ENCODE measurements at places on chromosomes 3 and 15.

GRCh38 chr15:48643776-48644466, 1.6 kb downstream of the FBN1 start:
- DNase-seq = no peak

DNA sequence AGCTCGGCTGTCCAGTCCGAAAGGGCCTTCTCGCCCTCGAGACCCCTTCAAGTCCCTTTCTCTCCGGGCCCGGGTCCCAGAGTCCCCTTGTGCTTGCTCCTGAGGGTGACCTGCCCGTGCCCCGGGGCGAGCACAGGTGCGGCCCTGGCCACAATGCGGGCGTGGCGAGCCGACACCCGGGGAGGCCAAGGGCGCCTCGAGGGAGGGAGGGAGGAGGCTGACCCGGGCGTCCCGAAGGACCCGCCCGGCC, 810 bp upstream of the MEF2A start:
- DNase-seq = peak; percentile 13

DNA sequence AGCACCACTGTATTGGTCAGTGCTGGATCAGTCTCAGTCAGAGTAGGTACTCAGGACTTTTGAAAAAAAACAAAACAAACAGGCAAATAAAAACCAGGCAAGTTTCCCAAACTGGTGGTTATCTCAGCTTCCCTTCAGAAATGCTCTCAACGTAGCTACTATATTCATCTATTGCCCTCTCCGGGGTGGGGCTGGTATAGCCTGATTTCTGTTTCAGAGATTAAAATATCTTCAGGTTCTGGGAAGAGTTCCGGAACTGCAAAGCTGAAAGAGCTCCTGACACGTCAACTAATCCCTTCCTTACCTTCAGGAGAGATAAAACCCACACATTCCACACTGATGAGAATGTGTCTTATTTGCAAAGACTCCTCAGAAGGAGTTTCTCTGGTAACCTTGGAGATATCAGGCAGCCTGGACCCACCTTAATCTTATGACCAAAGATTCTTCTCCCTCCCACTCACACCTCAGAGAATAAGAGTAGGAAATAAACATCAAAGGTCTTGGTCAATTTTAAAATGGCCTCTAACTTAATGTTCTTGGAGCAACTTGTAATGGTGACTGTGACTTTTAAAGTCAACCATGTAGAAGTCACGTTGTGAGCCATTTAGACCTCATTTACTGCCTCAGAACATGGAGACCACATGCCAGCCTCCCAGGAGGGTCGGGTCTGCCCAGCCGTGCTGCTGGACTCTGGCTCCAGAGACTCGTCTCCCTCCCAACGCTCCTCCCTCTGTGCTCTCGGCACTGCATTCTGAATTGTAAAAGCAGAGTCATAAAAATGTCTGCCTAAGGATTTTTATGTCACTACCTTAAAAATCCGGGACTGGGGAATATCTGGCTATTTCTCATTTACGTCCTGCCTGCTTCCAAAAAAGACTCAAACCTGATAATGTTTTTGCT, 53.8 kb downstream of the CDCP1 start:
- no peak for DNase-seq

DNA sequence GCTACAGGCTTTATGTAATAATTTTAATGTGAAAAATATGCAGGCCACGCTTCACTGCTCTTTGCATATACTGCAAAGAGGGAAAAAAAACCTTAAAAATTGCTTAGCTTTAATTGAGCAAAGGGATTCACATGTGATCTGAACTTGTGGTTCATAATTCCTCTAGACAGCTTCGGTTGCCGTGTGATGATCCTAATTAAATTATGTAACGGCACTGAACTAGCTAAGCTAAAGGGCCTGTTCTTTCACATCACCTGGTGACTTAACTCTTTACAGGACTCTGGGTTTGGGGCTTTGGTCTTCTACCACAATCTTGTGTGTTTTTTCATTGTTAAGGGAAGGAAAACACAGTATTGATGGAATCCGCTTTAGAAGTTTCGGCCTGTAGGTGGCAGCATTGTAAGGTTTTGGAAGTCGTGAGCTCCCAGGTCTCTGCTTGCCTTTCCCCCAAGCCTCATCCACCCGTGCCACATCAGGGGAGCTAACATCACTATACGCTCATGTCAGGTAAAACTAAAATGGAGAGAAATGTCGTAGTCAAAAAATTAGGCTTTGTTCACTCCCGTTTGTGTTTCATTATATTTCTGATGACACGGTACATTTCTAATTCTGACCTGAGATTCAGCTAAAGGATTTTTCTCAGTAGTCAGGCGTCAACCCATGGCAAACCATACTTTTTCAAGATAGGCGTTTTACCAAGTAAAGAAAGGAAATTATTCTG, 205.6 kb upstream of the DPH6 start:
- DNase-seq = peak; percentile 20

DNA sequence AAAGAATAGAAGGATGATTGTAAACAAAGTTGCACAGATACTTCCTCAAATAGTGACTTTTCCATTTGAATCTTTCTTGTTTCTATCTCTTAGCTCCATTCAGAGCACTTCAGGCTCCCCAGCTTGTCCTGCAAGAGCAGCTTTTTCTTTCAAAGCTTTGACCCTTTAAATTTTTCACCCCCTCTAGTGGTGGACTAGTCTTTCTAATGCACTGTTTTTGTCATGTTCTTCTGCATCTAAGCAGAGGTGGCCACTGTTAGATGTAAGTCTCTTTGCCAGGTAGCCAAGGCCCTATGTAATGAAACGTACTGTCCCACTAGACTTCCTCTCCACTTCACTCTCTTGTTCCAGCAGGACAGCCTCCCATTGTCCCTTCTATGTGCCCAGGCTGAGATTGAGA, 74.0 kb upstream of the MANF start:
- DNase-seq = no peak

DNA sequence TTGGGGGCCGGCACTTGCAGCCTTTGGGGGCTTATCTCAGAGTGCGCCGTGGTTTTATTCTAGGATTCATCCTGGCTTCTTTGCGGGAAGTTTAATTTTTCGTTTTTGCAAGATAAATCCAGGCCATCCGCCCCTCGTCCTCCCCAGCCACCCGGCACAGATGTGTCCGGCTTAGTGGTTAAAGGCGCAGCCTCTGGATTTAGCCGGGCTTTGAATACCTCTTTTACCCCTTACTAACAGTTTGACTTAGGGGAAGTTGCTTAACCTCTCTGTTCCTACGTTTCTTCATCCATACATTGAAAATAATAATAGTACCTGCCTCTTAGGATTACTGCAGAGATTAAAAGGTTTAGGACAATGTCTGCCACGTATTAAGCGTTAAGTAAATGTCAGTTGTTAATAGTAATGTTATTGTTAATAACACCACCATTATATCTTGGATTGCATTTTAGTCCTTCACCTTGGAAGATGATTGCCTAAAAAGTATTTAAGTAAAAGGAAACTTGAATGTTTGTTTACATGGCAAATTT, 714 bp downstream of the ECT2 start:
- peak; percentile 7 for DNase-seq

- DNase-seq = no peak
These were observed 56.6 kb upstream of the CSTA start for GRCh38 chr3:122268257-122269024.

DNA sequence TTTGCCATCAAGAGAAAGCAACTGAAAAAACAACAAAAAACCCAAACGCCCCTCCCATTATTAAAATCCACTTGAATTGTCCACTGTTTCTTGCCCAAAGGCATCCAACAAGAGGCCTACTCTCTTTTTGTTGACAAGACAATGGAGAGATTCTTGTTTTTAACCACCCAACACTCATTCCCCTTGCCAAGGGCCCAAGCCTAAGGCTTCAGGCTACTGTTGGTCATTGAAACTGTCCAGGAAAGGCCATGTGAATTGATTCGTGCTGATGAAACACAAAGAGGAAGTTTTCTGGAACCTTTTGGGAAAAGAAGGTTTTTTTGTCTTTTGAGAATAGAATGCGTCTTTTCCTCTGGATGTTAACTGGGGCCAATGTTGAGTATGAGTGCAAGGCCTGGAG, 157.4 kb upstream of the PFN2 start:
- DNase-seq = no peak

- DNase-seq = no peak
These were observed 15.3 kb downstream of the IGDCC3 start for GRCh38 chr15:65362491-65362890.

GRCh38 chr15:85623315-85624049, 171.2 kb downstream of the KLHL25 start:
- no peak for DNase-seq

DNA sequence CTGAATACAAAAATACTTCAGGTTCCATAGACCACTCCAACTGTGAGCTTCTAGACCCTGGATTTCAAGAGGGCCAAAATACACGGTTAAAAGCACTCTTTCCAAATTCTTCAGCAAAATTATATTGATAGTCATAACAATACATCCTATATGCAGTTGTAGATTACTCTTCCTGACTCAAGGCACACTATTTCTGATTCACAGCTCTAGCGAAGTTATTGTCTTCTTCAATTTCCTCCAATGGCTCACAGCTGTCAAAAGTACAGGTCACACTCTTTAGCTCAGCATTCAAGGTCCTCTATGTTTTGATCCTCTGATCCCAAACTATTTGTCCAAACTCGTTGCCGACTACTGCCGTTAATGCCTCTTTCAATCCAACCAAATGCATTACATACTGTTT, 13.5 kb upstream of the CCDC80 start:
- DNase-seq = no peak

- DNase-seq = no peak
These were observed 12.4 kb upstream of the SEC62 start for GRCh38 chr3:169954142-169954756.

DNA sequence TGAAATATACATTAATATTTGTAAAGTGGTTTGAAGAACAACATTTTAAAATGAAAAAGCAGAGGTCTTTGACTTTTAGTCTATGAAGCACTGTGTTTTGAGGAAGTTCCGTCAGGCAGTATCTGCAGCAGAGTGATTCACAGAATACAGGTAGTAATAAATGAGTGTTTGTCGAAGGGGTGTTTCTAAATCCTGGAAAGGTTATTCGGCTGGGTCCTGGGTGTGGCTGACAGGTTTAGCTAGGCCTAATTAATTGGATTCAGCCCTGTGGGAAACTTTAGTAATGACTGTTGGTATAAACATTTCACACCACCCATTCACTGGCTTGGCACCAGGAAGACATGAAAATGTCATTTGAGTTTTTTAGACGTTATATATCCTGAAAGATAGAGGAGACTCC, 51.3 kb downstream of the TIPARP start:
- no peak for DNase-seq

DNA sequence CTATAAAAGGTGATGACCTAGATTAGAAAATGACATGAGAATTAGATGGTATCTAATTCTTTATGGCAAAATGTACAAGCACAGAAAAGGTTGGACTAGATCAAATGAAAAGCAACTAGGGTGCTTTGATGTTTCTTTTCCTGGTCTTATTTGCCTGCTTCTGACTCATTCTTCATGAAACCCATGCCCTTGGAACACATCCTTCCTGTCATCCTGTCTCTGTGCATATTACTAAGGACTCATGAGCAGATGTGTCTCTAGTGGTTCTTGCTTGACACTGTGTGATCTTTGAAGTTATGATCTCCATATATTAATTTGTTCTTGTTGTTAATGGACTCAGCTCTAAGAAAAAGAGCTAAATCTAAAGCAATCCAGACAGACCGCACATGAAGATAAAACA, 314.0 kb downstream of the ERC2 start:
- DNase-seq = no peak
